H1 (cell line): ENCODE measurements at places on chromosomes 2 and 18. TPM values are rescaled to one million over a fixed set of nuclear protein-coding genes. Genes with fewer than 3 reads are reported as not detected.
A peak's percentile ranks its signal among the peaks of the same experiment; 100 is the strongest.

- H3K36me3 ChIP-seq, result no peaks in the 10 kb centered on the region
- H3K27ac ChIP-seq, result peak overlapping the region; percentile 80; the same call in 1 of the 2 replicates
- H3K4me3 ChIP-seq, result no peak overlapping the region
- DNase-seq, result no peak
- no peaks in the 10 kb centered on the region for H3K27me3 ChIP-seq
Observed at GRCh38 chr2:43178055-43178598, 48.3 kb downstream of the ZFP36L2 start.

GRCh38 chr2:211157211-211157610, 600.8 kb downstream of the CPS1 start:
- H3K36me3 ChIP-seq, result no peaks in the 10 kb centered on the region
- no peaks in the 10 kb centered on the region for H3K27me3 ChIP-seq
- H3K4me3 ChIP-seq, result no peak overlapping the region
- H3K4me1 ChIP-seq, result no peaks in the 10 kb centered on the region
- no peak overlapping the region for H3K27ac ChIP-seq

DNA sequence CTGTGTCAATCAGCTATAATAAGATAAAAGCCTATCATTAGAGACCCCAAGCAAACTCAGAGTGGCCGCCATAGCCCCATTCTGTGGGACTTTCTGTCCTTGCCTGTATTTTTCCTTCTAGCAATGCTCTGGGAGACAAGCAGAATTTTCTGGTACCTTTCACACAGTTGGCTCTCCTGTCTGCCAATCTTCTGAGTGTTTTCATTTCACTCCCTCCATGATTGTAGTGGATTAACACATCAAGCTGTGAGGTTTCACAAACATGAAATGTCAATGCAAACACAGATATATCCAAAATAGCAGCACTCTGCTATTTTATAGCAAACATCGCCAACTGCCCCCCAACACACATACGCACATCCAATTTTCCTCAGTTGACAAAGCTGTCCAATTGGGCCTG, 64.9 kb downstream of the C1D start:
- no peak for DNase-seq
- no peaks in the 10 kb centered on the region for H3K4me1 ChIP-seq
- H3K27me3 ChIP-seq, result no peaks in the 10 kb centered on the region
- H3K4me3 ChIP-seq, result no peak overlapping the region
- no peaks in the 10 kb centered on the region for H3K36me3 ChIP-seq

DNA sequence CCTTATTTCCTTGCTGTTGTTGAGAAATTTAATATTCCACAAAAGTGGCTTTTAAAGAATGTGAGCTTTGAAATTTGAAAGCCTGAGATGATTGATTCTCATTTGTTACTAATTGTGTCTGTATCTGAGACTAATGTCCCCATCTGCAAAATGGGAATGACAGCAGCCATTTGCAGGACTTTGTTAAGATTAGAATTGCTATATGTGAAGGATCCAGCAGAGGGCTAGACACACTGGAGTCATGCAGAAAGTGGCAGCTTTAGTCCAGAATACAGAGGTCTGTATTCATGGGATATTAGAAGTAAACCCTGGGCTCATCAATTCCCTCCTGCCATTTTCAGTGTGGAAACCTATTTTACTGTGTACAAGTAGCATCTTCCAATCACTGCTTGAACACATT, 296.5 kb upstream of the GYPC start:
- no peaks in the 10 kb centered on the region for H3K4me1 ChIP-seq
- no peak overlapping the region for H3K27ac ChIP-seq
- H3K36me3 ChIP-seq, result no peaks in the 10 kb centered on the region
- no peak overlapping the region for H3K4me3 ChIP-seq
- no peaks in the 10 kb centered on the region for H3K27me3 ChIP-seq
- no peak for DNase-seq

The POTEI gene
- 0.19 and 0.20 TPM in 2 replicates for total RNA-seq

GRCh38 chr18:56662502-56662901, 11.3 kb downstream of the WDR7 start:
- DNase-seq, result no peak
- no peaks in the 10 kb centered on the region for H3K27me3 ChIP-seq
- H3K27ac ChIP-seq, result no peak overlapping the region
- H3K4me3 ChIP-seq, result no peak overlapping the region
- H3K36me3 ChIP-seq, result no peaks in the 10 kb centered on the region

- H3K27me3 ChIP-seq, result no peaks in the 10 kb centered on the region; the same call in 1 of the 2 replicates
- no peak overlapping the region for H3K27ac ChIP-seq
- DNase-seq, result no peak
- H3K36me3 ChIP-seq, result no peaks in the 10 kb centered on the region
Observed at GRCh38 chr2:9979977-9980376, 28.5 kb downstream of the GRHL1 start.

- peaks cover 13% of the 10 kb centered on the region for H3K4me1 ChIP-seq
- DNase-seq, result no peak
- H3K4me3 ChIP-seq, result no peak overlapping the region
- no peaks in the 10 kb centered on the region; the same call in 1 of the 2 replicates for H3K27me3 ChIP-seq
- H3K27ac ChIP-seq, result no peak overlapping the region
Observed at GRCh38 chr2:172134270-172134669, 31.6 kb upstream of the DLX2 start.

The AMER3 gene
- total RNA-seq, result 0.19 and 0.55 TPM in 2 replicates

- peak overlapping the region; percentile 40 for H3K4me3 ChIP-seq
- no peaks in the 10 kb centered on the region for H3K4me1 ChIP-seq
- no peak overlapping the region for H3K27ac ChIP-seq
- H3K27me3 ChIP-seq, result peaks cover 53% of the 10 kb centered on the region
- no peak for DNase-seq
Observed at GRCh38 chr2:112137516-112138158, 548 bp upstream of the FBLN7 start.

DNA sequence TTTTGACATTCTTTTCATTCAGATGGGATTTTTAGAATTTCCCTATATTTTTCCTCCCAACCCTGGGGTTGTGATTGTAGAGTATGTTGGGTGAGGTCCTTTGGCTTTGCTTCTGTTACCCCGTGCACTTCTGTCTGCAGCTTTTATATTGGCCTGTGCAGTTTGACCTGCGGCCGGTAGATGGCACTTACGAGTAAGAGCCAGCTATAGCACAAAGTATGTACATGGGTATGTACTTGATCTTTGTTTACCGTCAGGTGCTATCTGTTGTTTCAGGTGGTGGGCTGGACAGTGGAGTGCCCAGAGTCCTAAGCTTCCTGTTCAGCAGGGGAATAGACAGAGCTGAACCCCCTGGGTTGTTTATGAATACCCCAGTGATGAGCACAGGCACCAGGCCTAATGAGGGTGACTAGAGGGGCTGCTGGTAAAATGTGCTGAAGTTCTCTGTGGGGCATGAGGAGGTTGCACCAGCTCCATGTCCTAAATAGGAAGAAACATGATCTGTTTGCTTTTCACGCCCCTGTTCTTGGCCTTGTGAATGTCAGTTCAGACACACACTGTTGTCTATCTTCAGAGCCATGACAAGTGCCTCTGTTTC, 58.9 kb upstream of the THUMPD2 start:
- H3K4me1 ChIP-seq, result no peaks in the 10 kb centered on the region
- H3K27me3 ChIP-seq, result no peaks in the 10 kb centered on the region
- H3K4me3 ChIP-seq, result no peak overlapping the region
- H3K27ac ChIP-seq, result no peak overlapping the region
- no peaks in the 10 kb centered on the region for H3K36me3 ChIP-seq

- no peak overlapping the region for H3K4me3 ChIP-seq
- no peaks in the 10 kb centered on the region for H3K27me3 ChIP-seq
- no peak for DNase-seq
- no peaks in the 10 kb centered on the region for H3K4me1 ChIP-seq
Observed at GRCh38 chr2:203490391-203490790, 44.7 kb downstream of the RAPH1 start.

- H3K27ac ChIP-seq, result no peak overlapping the region
- no peaks in the 10 kb centered on the region for H3K4me1 ChIP-seq
- no peak for DNase-seq
- H3K27me3 ChIP-seq, result no peaks in the 10 kb centered on the region
- no peaks in the 10 kb centered on the region for H3K36me3 ChIP-seq
Observed at GRCh38 chr2:222410534-222410933, 13.8 kb upstream of the SGPP2 start.

GRCh38 chr2:218810256-218810655, 21.3 kb downstream of the PRKAG3 start:
- no peak for DNase-seq
- H3K36me3 ChIP-seq, result no peaks in the 10 kb centered on the region
- H3K4me3 ChIP-seq, result no peak overlapping the region

- H3K27me3 ChIP-seq, result peaks cover 4% of the 10 kb centered on the region
- DNase-seq, result no peak
- no peak overlapping the region for H3K27ac ChIP-seq
- no peak overlapping the region for H3K4me3 ChIP-seq
- H3K36me3 ChIP-seq, result no peaks in the 10 kb centered on the region
- no peaks in the 10 kb centered on the region; the same call in 1 of the 2 replicates for H3K4me1 ChIP-seq
Observed at GRCh38 chr18:62590799-62591590, 68.2 kb downstream of the ZCCHC2 start.

GRCh38 chr18:44838971-44839666, 158.4 kb downstream of the SETBP1 start:
- DNase-seq, result no peak
- H3K4me3 ChIP-seq, result no peak overlapping the region
- H3K27me3 ChIP-seq, result no peaks in the 10 kb centered on the region
- H3K36me3 ChIP-seq, result no peaks in the 10 kb centered on the region

DNA sequence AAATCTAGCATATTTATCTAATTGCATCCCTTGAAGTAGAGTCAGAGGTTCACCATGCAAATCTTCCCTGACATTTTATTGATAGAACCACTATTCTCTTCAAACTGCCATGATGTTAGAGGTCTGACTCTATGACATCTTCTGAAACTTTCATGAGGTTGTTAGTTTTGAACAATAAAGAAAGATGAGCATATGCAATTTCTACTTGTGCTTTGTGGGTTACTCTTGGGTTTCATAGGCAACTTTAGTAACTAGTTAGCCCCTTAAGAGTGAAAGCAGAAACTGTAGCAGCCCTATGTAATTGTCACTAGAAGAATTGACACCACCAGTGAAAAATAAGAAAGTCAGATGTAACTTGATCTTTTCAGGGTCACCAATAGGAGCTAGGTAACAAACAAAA, 53.1 kb upstream of the ZEB2 start:
- H3K4me1 ChIP-seq, result peaks cover 9% of the 10 kb centered on the region; the same call in 1 of the 2 replicates
- no peak for DNase-seq
- no peaks in the 10 kb centered on the region for H3K27me3 ChIP-seq
- no peak overlapping the region for H3K27ac ChIP-seq
- no peaks in the 10 kb centered on the region for H3K36me3 ChIP-seq

DNA sequence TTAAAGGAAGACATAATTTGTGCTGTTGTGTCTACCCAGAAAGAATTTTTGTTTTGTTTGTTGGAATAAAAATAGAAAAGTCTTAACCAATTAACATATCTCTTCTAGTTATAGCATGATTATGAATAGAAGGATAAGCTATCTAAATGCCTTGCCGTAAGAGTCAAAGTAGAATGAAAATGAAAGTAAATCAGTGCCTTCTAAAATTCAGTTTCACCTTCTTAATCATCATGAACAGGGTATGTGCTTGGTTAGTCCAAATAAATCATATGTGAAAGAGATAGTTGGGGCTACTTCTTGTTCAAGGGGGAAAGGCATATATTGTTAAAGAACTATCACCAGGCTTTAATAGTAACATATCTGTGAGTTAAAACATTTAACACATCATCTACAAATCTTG, 91.5 kb downstream of the GULP1 start:
- H3K27me3 ChIP-seq, result no peaks in the 10 kb centered on the region
- no peak for DNase-seq
- H3K4me1 ChIP-seq, result no peaks in the 10 kb centered on the region

The NPHP1 gene
- total RNA-seq, result 2.8 and 3.3 TPM in 2 replicates

- H3K36me3 ChIP-seq, result no peaks in the 10 kb centered on the region
- no peak overlapping the region for H3K27ac ChIP-seq
- no peaks in the 10 kb centered on the region for H3K4me1 ChIP-seq
- H3K4me3 ChIP-seq, result no peak overlapping the region
- no peak for DNase-seq
- H3K27me3 ChIP-seq, result no peaks in the 10 kb centered on the region
Observed at GRCh38 chr18:51321696-51322095, 124.2 kb upstream of the MEX3C start.

The ABHD1 gene
- total RNA-seq, result 0.20 and 0.50 TPM in 2 replicates

The GRP gene
- total RNA-seq, result not detected in 2 replicates

- no peak for DNase-seq
- no peaks in the 10 kb centered on the region for H3K27me3 ChIP-seq
- no peaks in the 10 kb centered on the region for H3K36me3 ChIP-seq
Observed at GRCh38 chr2:67560771-67561456, 163.8 kb downstream of the ETAA1 start.

The SLC35G4 gene
- total RNA-seq, result not detected in 2 replicates
